ENCODE measurements at places on chromosomes 7 and 10. TPM values are rescaled to one million over a fixed set of nuclear protein-coding genes. Genes with fewer than 3 reads are reported as not detected.

The IL2RA gene
- total RNA-seq, result 0.79 TPM

The CRHR2 gene
- total RNA-seq, result under 0.01 TPM

The SPDYE2B gene
- not detected for total RNA-seq

The GARIN1A gene
- total RNA-seq, result 2.7 TPM

The THSD7A gene
- total RNA-seq, result 5.5 TPM

The CHST15 gene
- total RNA-seq, result 35.8 TPM

The GNAT3 gene
- total RNA-seq, result not detected

DNA sequence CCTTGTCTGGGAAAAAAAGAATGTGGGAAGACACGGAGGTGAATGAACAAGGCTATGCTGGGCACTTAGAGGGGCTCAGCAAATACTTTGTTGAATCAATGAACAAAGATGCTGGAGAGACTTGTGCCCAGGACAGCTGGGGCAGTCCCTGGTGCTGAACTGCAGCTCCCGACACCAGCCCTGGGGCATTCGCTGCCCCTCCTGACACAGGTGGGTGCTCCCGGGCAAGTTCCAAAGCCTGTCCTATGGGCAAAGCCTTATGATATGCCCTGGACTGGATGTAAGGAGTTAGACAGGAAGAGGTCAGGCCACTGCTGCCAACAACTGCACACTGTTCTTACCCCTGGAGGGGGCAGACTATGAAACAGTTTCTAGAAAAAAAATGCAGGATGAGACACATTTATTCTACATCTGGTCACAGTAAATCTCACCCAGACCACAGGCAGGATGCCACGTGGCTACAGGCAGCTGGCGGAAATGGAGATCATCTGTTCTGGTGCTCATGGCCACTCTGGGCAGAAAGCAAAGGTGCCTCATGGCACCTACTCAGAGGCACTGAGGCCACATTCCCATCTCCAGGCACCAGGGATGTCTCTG, 21.9 kb upstream of the FRAT2 start:
- no peak for DNase-seq

GRCh38 chr7:80999100-80999499, 80.2 kb upstream of the SEMA3C start:
- DNase-seq, result no peak

DNA sequence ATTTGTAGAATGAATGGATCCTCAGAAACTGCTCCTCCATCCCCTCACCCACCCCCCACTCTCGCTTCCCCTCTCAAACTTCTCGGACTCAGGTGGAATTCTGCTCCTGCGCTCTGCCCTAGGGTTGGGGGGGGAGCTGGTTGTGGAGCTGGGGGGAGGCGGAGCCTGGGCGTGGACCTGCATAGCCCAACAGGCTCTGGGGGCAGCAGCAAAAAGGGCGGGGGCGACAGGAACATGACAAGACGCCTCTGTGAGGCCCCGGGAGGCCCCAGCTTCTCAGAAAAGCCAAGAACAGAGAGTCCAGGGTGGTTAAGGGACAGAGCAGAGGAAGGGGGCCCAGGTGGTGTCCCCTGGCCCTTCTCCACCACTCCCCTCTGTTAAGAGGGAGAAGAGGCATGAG, 3.5 kb downstream of the TSC22D4 start:
- no peak for DNase-seq

DNA sequence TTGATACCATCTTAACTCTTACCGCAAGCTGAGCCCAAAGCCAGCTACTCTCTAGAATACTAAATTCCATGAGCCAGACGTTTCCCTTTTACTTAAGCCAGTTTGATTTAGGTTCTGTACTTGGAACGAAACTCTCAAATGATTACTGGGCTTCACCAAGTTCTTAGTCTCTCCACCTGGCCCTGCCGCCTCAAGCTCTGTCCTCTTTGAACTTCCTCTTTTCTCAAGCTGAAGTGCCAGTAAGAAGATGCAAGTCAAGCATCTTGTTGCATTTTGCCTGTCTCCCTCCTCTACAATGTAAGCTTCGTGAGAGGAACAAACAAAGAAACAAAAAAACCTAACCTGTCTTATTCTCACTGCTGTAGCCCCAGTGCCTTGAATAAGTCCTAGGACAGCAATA, 358.2 kb upstream of the NPVF start:
- DNase-seq, result no peak

GRCh38 chr10:4512671-4513240, 313.3 kb upstream of the AKR1E2 start:
- no peak for DNase-seq

DNA sequence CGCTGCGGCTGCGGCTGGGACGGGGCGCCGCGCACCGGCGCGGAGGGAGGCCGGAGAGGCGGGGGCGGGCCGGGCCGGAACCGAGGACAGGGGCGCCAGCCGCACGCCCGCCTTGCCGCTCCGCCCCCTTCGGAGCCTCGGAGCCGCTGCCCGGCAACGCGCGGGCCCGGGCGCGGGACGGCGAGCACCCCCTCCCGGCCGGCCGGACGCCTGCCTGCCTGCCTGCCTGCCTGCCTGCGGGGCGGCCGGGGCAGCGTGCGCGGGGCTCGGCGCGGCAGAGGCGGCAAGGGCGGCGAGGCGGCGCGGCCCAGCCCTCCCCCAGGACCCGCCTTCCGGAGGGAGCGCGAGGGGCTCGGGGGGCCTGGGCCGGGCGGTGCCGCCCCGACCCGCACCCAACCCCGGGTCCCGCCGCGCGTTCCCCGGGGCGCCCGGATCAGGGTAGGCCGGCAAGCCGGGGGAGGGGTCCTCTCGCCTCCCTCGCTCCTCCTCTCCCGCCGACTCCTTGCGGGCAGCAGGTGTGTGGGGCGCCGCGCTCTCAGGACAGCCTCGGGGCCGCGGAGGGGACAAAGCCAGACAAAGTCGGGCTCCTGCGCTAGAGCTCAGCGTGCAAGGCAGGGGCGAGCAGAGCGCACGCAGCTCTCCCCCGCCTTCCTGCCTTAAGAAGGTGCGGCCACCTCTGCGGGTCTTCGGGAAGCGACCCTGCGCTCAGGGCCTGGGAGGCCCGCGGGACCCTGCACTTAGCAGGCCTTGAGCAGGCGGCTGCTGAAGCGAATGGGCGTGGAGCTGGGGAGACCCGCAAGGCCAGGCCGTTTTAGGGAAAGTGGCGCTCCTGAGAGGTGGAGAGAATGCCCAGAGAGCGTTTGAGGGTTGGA, at the start of gene KIAA1549:
TSS of gene KIAA1549 (minus strand) at position 58 of the 872 bp plus-strand sequence. CDS start 120 bp downstream, outside the sequence.
- peak; percentile 66 for DNase-seq

- DNase-seq, result no peak
Observed at GRCh38 chr7:101146-102046, 91.0 kb upstream of the FAM20C start.
